ENCODE measurements at places on chromosomes 2 and 18.

GRCh38 chr2:204357286-204357685 is 188.0 kb upstream of the PARD3B start:
- DNase-seq: peak; percentile 90

DNA sequence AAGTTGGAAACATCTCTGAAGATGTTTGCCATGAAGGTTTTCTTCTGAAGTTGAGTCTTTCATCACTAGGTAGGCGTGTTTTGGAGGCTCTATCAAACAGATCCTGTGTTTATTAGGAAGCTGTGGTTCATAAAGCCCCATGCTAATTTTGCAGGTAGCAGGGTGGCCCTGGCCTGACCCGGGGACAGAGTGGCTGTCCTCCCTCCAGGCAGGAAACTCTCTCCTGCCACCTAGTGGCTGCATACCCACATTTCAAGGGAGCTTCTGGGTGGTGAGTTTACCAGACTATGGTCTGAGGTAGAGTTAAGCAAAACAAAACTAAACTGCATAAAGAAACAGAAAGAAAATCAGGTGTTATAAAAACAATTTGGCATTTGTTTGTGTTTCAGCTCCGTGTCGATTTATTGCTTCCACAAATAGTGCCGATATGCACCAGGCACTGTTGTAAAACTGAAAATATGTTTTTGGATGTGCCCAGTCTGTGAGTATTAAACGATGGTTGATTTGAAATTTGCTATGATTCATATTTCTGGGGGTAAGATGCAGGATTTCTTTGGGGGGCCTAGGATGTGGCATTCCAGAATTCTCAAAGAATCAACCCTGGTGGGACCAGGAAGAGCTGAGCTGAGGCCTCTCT is 26.0 kb upstream of the IL37 start:
- DNase-seq: peak; percentile 2

DNA sequence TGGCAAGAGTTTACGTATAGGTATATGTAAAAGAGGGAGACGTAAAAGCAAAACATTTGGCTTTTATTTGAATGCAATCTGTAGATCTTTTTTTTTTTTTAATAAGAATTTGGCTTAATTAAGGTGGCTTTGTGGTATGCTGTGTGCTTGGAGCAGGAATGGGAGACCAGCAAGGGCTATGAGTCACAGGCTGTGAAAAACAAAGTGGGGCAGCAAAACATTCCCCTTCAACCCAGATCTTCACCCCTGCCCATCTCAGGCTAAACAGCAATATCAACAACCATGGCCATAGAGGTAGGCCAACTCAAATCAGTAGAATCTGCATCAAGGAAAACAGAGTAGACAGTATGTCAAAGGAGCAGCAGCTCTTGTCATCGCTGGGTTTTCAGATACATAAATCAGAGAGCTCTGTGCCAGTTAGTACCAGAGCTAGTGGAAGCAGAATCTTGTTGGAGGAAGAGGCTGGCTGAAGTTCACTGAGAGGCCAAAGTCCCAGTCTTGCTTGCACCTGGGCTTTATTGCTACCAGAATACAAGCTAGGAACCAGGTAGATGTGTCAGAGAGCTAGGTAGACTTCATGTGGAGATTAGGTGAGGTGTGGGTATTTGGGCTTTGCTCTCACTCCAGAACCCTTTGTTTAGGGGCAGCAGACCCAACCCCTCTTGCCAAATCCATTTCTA is 191.5 kb upstream of the FANCL start:
- DNase-seq: no peak

DNA sequence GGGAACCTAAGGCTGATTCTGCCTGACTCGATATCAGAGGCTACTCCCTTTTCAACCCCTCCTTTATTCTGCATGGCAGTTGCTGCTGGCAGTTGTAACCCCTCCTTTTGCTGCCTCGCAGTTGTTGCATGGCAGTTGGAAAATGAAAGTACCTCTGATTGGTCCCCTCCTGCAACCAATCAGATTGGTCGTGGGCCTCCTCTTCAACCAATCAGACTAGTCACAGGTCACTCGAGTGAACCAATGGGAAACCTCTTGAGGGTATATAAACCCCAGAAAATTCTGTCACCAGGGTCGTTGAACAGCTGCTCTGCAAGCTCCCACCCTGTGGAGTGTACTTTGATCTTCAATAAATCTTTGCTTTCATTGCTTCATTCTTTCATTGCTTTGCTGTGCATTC is 294.3 kb upstream of the SLC8A1 start:
- no peak for DNase-seq

DNA sequence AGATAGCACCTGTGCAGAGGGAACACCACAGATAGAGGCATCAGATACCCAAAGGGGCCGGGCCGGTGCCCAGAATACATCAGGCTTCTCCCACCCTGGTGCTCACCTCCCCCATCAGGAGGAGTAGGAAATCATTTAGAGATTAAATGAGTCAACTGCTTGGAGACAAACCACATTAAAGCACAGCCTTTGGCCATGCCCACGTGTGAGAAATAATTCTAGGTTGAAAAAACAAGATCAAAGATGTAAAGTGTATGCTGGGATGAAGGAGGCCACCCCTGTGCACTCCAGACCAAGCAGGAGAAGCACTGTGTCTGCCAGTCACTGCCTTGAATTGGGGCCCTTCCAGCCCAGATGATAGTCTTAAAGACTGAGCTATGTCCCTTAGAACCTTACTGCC is 152.8 kb upstream of the ACAA2 start:
- no peak for DNase-seq

GRCh38 chr2:211599146-211599545 is 939.5 kb downstream of the ERBB4 start:
- no peak for DNase-seq

GRCh38 chr2:163779970-163780597 is 44.3 kb upstream of the FIGN start:
- no peak for DNase-seq

GRCh38 chr2:160294339-160294803 is 94.3 kb upstream of the ITGB6 start:
- no peak for DNase-seq

GRCh38 chr2:61210332-61210981 is 48.5 kb downstream of the C2orf74 start:
- DNase-seq: no peak

DNA sequence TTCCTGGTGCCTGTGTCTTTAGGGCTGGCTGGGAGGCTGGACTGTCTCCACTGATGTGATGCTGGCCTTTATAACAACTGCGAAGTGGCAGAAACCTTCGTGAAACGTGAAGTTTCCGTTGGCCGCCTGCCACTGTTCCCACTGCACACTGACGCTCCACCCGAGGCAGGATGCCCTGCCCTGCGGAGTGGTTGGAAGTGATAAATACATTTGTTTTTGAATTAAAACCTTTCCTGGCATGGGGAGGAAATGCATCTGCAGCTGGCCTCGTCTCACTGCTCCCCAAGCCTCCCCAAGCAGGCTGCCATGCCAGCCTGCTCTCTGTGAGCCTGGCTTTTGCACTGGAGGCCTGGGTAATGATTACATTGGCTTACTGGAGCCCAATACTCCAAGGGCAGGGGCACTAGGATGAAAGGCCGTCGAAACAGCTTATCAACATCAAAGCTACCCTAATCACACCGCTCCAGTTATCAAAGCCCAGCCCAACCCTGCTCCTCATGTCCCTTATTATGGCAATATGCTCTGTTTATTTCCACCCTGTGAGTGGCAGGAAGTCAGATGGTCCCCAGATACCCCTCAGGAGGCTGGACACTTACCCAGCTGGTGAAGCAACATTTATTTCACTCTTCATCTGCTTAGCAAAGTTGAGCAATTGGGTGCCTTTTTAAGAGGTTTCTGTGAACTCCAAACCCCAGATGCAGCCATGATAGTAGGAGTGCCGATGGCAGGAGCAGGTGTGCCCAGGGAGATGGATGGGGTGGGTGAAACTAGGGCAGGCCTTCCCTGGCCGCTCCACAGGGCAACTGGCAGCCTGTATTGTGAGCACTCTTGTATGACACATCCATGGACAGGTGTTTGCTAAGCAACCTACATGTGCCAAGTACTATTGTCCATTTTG is 97.4 kb upstream of the ITGA6 start:
- DNase-seq: no peak

GRCh38 chr2:27716301-27717069 is 52.8 kb downstream of the SLC4A1AP start:
- no peak for DNase-seq

GRCh38 chr18:45719106-45719505 is 4.9 kb upstream of the SLC14A1 start:
- no peak for DNase-seq

GRCh38 chr2:61620244-61621159 is 82.3 kb upstream of the XPO1 start:
- no peak for DNase-seq

DNA sequence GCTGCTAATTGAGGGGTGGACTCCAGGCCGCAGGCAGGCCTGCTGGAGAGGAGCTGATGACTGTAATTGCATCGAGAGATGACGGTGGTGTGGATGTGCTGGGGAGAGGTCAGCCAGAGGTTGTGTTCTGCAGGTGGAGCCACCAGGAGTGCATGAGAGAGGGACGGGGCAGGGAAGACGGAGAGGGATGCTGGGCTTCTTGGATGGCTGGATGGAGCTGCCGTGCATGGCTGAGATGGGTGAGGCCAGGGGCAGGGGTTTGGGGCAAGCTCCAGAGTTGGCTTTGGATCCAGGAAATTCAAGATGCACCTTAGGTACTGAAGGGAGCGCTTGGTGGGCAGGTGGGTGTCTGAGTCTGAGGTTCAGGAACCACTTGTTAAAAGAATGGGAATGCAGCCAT is 77.2 kb downstream of the SH3BP4 start:
- no peak for DNase-seq

DNA sequence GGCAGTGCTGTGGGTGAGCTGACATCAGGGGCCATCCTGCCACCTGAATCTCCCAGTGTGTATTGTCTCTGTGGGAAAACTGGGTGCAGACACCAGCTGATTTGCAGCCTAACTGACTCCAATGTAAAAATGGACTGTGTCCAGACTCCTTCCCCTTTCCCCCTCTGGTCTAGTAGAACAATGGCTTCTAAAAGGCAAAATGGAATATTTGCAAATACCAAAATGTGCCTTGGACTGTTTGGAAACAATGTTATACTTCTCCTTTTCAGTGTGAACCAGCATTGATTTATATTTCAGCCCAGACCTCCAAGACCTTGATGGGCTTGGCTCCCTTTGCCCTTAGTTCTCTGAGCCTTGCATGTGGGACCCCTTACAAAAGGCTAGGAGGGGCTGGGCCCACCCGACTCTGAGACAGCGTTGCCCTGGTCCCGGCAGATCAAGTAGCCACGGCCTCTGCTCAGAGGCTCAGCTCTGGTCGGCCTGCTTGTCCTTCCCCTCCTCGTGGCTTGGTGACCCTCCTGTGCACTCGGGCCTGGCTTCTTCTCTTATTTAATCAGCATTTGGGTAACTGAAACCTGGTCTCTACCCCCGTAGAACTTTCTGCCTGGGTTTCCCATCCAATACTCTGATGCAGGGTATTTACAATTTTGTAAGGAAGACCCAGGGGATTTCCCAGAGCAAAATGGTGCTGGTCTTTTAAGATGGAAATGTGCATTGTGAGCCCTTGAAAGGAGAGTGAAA is 18.0 kb upstream of the ACKR3 start:
- no peak for DNase-seq

DNA sequence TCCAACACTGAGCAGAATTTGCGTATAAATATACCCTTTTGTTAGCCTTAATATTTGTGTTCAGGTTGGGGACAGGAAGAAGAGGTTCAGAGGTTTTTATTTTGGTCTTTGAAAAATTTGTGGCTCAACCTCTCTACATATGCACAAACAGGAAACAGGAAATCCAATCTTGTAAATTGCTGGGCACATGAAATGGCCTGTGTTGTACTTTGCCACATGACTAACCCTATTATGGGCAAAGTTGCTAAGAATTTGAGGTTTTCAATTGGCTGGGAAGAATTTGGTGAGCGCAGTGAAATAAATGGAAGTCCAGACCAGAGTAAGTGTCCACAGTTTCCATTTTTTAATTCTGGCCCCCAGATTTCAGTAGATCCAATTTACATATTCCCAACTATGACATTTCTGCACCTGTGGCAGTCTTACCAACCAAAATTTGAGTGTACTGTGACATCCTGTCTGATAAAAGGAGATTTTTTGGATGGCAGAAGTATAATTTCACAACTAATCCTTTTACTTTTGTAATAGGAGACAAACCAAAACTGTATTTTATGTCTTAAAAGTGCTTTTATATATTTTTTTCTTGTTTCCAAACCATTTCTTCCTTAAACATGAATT is 63.6 kb downstream of the COX7A2L start:
- DNase-seq: no peak
